Stimulated activated CD4-positive, alpha-beta T cell treated with anti-CD3 and anti-CD28 coated beads, Interleukin-2, amount 100 ng/mL, for 4 hours (primary cell): ENCODE measurements at places on chromosomes 5 and 9.

GRCh38 chr9:75121914-75122558 is 33.7 kb downstream of the OSTF1 start:
- no peak for DNase-seq

- DNase-seq = no peak
Observed at GRCh38 chr5:135497971-135498636, 37.7 kb downstream of the NEUROG1 start.

DNA sequence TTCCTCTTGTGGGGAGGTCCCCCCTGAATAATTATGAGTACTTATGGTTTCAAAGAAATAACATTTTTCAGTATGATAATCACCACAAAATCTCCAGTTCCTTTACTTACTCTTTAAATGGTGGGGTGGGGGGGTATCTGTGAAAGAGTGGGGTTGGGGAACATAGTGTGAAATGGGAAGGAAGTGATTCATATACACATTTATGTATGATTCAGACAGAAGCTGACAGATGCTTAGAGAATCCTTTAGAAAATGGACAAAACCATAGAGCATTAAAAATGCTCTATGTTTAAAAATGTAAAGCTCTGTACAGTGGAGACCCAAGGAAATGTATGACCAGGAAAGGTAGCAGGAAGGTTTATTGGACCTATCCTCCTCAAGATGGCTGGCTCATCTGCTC is 267.5 kb upstream of the GRIA1 start:
- no peak for DNase-seq

- no peak for DNase-seq
Observed at GRCh38 chr5:141761-142160, 49.5 kb upstream of the LRRC14B start.

DNA sequence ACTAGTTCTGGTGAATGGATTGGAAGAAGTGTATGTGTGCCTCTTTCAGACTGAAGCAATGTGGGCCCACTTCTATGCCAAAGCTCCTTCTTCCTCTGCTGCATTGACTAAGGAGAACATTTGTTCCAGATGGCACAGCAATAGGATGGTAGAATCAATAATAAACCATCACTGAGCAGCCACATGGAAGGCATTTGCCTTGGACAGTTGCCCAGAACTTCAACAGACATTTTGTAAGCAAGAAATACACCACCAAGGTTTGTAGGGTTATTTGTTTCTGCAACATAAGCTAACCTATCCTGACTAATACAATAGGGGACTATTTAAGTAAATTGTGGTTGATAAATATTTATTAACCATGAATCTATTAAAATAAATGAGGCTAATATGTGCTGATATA is 37.7 kb upstream of the CSNK1G3 start:
- DNase-seq = no peak

DNA sequence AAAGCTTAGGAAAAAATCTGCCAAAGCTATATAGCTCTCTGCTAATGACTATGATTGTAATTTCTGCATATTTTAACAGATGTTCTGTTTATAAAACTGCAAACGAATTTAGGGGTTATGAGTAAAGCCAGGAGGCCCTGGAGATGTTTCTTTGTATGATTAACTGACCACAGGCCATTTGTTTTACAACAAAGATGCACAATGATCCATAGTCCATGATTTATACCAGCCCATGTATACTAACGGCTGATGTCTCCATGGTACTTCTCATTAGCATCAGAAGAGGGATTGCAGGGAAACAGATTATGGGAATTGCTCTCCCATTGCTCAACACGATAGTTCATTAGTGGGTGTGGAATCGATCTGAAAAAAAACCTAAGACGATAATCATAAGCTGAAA is 78.9 kb downstream of the PPP2R2B start:
- DNase-seq = no peak

DNA sequence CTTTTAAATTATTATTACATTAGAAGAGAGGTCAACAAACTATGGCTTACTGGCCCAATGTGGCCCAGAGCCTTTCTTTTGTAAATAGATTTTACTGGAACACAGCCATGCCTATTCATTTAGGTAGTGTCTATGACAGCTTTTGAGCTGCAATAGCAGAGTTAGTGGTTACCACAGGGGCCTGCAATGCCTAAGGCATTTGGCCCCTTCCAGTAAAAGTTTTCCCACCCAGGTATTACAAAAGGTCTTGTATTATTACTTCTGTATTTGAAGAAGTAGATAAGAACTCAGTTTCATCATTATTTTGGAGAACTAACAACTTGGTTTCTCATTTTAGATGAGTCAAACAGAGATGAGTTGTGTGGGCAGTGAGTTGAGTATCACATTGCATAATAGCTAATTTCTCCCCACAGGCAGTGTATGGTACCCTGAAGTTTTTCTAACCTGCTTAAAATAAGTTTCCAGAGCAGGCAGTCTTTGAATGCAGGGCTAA is 9.5 kb downstream of the MTRR start:
- no peak for DNase-seq

- DNase-seq = no peak
Observed at GRCh38 chr9:108001237-108001636, 511.7 kb upstream of the KLF4 start.
